ENCODE measurements at places on chromosomes 4 and X.

DNA sequence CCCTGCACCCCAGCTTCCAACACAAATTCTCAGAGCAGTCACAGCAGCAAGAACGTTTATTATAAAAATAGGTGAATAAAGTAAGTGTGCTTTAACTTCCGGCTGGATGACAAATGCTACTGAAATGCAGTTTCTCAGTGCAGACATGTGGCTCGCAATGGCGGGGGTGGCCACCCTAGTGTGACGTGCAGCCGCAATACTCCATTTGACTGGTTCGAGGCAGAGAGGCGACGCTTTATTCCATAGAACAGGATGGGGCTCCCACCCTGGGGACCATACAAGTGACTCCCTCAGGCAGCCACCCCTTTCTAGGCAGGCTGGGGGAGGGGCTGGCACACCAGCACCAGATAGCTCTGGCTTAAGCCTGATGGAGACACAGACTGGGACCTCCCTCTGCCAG lies 14.5 kb downstream of the TNIP2 start:
- no peak for DNase-seq

DNA sequence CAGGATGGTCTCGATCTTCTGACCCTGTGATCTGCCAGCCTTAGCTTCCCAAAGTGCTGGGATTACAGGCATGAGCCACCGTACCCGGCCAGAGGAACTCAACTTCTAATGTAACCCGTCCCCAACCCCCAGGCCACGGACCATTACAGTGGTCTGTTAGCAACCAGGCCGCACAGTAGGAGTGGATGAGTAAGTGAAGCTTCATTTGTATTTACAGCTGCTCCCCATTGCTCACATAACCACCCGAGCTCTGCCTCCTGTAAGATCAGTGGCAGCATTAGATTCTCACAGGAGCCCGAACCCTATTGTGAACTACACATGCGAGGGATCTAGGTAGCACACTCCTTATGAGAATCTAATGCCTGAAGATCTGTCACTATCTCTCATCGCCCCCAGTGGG lies 119.6 kb downstream of the SHROOM3 start:
- DNase-seq: no peak

- DNase-seq: no peak
These were observed 107.8 kb downstream of the ADRA2C start for GRCh38 chr4:3874028-3874415.

DNA sequence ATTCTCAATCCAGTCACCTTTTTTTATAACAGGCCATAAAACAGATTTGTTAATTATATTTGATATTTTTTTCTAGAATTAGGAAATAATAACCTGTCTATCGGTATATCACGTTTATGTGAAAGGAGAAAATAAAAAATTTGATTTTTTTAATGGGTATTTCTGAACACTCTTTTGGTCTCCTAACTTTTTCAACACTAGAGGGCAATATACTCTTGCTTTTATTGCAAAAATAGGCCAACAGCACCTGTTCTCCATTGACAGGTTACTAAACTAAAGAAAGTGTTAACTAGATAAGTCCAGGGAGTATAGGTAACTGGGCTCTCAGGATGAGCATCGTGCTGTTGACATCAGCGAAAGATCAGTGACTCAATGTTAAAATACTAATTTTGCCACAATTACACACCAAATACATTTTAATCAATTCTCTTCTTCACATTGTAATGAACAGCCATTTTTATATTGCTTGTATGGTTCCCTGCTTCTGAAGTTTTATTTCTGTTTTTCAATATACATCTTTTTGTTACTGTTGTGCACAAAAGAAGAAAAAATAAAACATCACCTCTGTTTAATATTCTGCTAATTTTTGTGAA lies 22.8 kb downstream of the NDST4 start:
- DNase-seq: no peak

GRCh38 chr4:3780347-3781171 lies 14.4 kb downstream of the ADRA2C start:
- DNase-seq: no peak

DNA sequence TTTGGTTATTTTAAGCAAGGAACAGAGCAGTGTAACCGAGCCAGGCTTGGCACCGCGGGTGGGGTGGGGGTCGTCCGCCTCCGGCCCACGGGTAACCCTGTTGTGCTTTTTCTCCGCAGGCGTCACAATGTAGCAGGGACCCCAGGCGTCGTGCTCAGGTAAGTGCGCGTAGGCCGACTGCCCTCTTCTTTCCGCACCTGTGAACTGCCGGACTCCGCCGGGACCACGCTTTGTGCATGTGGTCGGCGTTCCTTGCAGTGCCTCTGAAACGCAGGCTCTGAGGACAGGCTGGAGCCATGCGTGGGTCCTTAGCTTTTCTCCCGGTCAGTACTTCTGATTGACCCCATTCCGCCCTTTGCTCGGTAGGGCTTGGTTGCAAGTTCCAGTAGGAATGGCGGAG lies 24.9 kb downstream of the PCGF3 start:
- DNase-seq: no peak

DNA sequence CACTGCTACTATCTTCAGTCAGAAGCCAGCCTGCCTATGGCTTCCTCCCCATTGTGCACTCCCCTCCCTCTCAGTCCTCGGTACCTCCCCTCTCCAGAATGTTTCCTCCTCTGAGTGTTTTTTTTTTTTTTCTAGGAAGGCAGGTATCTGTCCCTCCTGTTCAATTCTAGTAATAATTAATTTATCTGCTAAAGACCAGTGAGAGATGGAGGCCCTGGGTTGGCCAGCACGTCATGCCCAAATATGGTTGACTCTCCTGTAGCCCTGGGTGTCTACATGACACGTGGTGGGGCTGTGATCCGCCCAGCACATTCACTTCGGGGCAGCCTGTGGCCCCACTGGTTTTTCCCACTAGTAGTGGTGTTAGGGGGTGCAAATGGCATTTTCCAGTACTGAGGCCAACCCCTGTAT lies 1.8 kb downstream of the FLNA start:
- DNase-seq: no peak

DNA sequence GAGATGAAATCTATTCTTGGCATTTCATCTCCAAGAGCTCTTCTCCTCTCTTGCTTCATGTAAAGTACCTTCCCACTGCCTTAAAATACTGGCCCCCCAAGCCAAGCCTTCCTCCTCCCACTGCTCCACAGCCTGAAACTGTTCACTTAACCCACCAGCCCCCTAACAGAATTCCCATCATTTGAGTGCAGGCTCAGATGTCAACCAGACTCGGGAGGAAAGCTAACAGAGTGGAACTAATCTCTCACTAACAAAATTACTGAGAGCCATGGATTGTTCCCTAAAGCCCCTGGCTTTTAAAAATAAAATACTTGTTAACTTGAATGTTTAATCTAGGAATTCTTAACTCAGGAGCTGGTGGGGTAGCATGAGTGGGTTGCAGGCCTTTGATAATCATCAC lies 7.1 kb upstream of the DCUN1D4 start:
- no peak for DNase-seq

GRCh38 chrX:12138361-12139313 lies at the start of gene FRMPD4:
TSS of gene FRMPD4 (plus strand) at chrX:12138473. CDS start at chrX:12138972, 499 bp downstream.
- no peak for DNase-seq

DNA sequence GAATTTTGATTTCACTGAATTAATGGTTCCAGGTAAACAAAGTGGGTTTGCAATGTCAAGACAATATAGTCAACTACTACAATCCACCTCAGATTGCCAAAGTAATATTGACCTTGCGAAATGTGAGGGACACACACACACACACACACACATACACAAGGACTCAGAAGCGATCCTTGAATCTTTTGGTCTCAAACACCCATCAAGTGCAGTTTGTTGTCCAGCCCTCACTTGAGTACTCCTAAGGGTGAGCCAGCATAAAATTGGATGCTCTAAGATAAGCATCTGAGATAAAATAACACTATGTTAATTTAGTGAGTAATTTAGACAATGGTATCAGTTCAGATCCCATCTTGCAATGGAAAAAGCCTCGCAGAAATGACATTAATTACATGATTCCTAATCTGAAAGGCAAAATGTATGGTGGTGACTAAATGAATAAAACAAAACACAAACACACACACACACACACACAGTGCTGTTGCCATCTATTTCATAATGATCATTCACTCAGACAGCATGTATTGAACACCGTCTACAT lies 102.5 kb downstream of the RASL11B start:
- DNase-seq: no peak

- no peak for DNase-seq
These were observed 1237.9 kb downstream of the TECRL start for GRCh38 chr4:63171341-63171740.
